Naive thymus-derived CD8-positive, alpha-beta T cell (primary cell): ENCODE measurements at places on chromosomes 12 and 14.

- no peak for DNase-seq
These were observed 60.8 kb upstream of the REP15 start for GRCh38 chr12:27635349-27635972.

GRCh38 chr12:14886271-14886670, 617 bp upstream of the MGP start:
- DNase-seq = no peak

DNA sequence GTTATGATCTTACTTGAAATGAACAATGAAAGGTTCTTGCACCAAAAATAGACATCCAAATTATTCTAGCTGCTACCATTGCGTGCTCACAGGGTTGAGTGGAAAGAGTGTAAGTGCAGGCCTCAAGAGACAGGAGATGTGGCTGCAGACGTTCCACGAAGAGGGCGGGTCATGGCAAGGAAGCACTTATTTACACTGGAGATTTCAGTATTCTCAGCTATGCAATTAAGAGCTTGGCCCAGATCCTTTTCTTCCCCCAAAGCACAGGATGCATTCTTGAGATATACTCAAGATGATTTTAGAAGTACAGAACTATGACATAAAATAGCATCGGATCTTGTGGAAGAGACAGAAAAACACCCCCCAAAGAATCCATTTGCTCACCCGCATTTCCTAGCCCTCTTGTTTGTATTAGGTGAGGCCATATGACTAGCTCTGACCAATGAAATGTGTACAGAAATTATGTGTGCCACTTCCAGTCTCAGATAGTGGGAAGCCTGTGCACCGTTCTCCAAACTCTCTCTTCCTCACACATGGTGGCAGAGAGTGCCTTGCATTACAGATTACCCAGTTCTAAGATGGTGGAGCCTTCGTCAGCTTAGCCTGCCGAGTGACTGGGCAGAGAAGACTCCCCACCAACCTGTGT, 261.4 kb downstream of the TTC8 start:
- DNase-seq = no peak

DNA sequence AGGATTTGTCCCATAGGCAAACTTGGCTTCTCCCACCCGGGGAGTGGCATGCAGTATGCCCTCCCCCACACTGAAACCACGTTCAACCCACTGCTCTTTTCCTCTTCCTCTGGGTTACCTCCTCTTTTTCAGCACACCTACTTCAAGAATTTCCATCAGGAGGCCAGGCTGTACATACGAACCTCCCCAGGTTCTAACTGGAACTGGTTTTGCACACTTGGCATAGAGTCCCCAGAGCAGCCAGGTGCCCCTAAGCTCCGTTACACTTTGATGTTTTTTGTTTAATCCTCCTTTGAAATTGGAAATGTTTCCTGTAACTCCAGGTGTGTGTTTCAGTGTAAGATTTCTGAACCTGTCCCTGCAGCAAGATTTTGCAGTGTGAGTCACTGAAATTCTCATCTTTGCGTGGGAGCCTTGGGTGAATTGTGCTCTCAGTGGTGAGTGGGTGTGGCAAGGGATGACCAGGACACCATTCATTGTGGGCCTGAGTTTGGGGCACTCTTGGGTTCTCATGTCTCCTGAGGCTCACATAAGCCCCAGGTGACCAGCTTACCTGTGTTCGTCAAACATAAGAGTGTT, 18.2 kb downstream of the CD9 start:
- no peak for DNase-seq

GRCh38 chr14:76428611-76429010, 52.7 kb downstream of the ESRRB start:
- DNase-seq = no peak

GRCh38 chr14:56202256-56202655, 84.0 kb downstream of the PELI2 start:
- DNase-seq = no peak

DNA sequence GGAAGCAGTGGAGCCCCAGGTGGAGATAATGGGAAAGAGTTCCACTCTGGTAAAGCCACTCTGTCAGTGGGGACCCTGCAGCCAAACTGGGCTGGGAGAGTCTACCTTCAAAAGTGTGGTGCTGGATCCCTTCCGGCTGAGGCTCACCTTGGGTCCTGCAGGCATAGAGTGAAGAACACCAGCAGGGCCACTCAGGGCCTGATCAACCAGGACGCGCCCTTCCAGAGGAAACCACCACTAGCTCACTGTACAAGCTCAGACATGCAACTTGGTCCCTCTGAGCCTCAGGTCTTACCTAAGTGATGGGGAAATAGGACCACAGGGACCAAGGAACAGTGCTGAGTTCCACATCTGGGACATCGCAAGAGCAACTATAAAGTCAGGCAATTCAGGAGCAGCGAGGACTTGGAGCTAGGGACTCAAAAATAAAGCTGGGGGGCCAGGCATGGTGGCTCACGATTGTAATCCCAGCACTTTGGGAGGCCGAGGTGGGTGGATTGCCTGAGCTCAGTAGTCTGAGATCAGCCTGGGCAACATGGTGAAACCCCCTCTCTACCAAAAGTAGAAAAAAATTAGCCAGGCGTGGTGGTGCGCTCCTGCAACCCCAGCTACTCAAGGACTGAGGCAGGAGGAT, 5.9 kb upstream of the PRPH start:
- DNase-seq = no peak

- no peak for DNase-seq
These were observed 74.4 kb upstream of the PAWR start for GRCh38 chr12:79765157-79765556.

GRCh38 chr14:100566119-100566518, 21.1 kb downstream of the BEGAIN start:
- DNase-seq = no peak

GRCh38 chr12:69024413-69024812, 91.4 kb upstream of the CPM start:
- no peak for DNase-seq

DNA sequence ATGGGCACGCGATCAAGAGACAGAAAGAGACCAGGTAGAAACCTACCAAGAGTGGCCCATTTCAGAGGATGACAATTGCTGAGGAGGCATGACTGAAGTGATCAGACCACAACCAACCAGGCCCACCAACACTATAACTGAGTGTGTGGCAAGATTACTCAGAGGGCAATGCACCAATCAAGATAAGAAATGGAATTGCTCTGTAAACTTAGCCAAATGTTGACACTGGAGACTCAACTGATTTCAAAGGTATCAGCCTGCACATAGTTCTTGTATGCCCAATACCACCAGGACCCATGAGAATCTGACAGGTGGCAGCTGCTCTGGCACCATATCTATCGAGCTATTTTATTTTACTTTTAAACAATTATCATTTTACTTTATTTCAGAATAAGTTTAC, 128.9 kb downstream of the FOXN3 start:
- no peak for DNase-seq

DNA sequence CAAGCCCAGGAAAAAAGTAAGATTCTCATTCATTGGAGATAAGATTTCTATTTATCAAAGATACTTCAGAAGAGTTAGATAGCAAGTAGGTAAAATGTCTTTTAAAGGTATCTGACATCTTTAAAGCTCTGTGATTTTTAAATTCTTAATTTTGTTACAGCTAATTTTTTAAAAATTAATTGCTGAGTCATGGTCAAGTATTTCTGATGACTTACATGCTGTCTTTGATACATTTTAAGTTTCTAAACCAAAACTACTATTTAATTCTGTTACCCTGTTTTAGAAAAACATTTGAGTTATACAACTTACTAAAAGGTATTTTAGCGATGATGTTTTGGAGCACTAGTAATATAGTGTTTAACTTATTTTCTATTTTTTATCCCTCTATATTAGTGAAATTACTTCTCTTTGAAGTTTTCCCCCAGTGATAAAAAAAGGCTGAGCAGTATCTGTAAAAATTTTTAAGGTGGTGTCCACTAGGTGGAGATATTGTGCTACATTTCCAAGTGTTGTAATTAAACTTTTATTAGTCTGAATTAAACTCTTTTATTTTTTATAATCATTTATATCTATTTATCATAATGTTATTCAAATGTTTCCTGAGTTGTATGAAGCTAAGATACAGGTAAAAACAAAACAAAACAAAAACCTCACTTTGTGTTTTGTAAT, 11.5 kb downstream of the ALG10 start:
- peak; percentile 30 for DNase-seq

GRCh38 chr14:67973436-67973835, 153.9 kb downstream of the RAD51B start:
- no peak for DNase-seq

- DNase-seq = no peak
These were observed 459 bp downstream of the PPFIBP1 start for GRCh38 chr12:27524494-27524835.

DNA sequence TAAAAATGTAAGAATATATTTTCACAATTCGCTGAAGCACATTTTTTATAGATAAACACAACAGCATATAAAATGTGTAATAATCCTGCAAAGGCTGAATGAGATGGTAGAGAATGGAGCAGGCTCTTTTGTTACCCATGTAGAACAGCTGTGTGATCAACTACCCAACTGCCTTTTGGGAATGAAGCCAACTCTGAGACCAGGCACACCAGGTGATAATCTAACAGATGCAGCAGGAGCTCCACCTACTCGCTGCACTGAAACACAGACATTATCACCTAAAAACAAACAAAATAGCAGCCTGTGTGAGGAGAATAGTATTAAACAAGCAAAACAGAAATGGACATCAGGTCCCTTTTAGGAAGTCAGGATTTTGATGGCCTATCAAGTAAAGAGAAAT, 183.3 kb downstream of the CCDC59 start:
- DNase-seq = no peak

GRCh38 chr12:115947696-115948062, 329.8 kb downstream of the MED13L start:
- DNase-seq = no peak

DNA sequence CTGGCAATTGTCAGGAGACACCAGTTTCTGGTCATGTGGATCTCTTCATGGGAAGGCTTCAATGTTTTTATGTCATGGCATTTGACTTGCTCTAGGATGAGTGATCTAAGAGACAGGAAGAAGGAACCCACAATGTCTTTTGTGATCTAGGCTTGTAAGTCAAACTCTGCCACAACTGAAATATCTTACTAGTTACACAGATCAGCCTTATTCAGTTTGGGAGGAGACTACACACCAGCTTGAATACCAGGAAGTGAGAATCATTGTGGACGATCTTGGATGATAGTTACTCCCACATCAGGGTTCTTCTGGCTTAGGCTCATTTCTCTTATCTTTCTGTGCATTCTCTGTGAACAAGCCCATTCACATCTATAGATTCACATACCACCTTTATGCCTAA, 236.2 kb upstream of the FBXO33 start:
- DNase-seq = no peak

- DNase-seq = no peak
These were observed 3.8 kb upstream of the SDSL start for GRCh38 chr12:113418213-113418879.

GRCh38 chr12:131241517-131241916, 287.8 kb downstream of the ADGRD1 start:
- DNase-seq = no peak

- DNase-seq = no peak
These were observed 233.2 kb upstream of the BTG1 start for GRCh38 chr12:92378682-92379479.

DNA sequence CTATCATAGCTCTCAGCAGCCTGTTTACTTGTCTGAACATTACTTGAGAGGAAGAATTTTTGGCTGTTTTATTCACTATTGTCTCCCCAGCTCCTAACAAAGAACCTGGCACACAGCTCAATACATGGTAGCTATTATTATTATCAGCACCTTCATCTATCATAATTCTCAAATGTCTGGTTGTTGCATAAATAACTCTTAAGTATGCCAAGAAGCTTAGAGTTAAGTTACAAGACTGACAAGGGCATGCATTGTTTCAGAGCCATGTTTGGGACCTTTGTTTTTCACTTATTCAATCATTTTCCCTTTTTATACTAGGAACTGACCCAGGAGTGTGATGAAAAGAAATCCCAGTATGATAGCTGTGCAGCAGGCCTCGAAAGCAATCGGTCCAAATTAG, 77.5 kb upstream of the ATP2A2 start:
- DNase-seq = no peak

- DNase-seq = no peak
These were observed 48.5 kb upstream of the OR5AU1 start for GRCh38 chr14:21204167-21205025.

- no peak for DNase-seq
These were observed 197.6 kb upstream of the RBM19 start for GRCh38 chr12:114163771-114164170.

GRCh38 chr12:32032205-32032810, 73.1 kb downstream of the RESF1 start:
- DNase-seq = no peak

- no peak for DNase-seq
These were observed 72.1 kb downstream of the PHLDA1 start for GRCh38 chr12:75959506-75959905.

DNA sequence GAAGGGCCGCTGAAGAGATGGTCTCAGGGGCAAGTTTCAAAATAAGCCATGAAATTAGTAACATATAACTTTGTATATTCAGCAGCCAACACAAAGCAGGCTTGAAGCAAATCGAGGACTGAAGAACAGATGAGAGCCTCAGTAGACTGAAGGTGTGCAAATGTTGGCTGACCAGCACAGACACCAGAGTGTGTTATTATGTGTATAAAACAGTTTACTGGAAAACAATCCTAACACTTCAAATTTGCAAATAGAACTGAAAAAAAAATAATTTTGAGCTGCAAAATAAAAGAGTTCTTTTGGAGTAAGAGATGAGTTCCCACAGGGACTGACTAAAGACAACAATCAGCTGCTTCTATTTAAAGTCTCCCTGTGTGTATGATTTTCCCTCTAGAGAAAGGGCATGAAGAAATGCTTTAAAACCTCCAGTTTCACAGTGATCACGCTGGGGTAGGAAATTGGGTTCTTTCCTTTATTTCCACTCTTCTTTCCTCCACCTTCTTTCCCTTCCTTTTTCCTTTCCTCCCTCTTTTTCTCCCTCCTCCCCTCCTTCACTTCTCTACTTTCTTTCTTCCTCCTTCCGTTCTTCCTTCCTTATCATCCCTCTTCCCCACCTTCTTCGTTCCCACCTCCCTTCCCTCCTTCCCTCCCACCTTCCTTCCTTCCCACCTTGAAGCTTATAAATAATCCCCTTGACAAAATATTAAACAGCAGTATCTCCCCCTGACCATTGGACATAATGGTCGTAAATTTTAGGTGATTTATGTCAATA, 383.9 kb upstream of the DCN start:
- no peak for DNase-seq

GRCh38 chr12:5369298-5369697, 62.6 kb upstream of the NTF3 start:
- DNase-seq = no peak

DNA sequence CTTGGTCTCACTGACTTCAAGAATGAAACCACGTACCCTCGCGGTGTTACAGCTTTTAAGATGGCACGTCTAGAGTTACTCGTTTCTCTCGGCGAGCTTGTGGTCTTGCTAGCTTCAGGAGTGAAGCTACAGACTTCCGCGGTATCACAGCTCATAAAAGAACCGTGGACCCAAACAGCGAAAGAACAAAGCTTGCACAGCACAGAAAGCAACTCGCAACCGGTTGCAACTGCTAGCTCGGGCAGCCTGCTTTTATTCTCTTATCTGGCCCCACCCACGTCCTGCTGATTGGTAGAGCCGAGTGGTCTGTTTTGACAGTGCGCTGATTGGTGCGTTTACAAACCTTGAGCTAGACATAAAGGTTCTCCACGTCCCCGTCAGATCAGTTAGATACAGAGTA, 4.2 kb upstream of the CLEC4C start:
- no peak for DNase-seq
